Stimulated activated CD4-positive, alpha-beta T cell treated with anti-CD3 and anti-CD28 coated beads, Interleukin-1b, Interleukin-23, amount 100 ng/mL, for 24 hours (primary cell): ENCODE measurements at places on chromosomes 3 and 15.

GRCh38 chr15:80875568-80876347, 96.6 kb downstream of the CEMIP start:
- no peak for DNase-seq

DNA sequence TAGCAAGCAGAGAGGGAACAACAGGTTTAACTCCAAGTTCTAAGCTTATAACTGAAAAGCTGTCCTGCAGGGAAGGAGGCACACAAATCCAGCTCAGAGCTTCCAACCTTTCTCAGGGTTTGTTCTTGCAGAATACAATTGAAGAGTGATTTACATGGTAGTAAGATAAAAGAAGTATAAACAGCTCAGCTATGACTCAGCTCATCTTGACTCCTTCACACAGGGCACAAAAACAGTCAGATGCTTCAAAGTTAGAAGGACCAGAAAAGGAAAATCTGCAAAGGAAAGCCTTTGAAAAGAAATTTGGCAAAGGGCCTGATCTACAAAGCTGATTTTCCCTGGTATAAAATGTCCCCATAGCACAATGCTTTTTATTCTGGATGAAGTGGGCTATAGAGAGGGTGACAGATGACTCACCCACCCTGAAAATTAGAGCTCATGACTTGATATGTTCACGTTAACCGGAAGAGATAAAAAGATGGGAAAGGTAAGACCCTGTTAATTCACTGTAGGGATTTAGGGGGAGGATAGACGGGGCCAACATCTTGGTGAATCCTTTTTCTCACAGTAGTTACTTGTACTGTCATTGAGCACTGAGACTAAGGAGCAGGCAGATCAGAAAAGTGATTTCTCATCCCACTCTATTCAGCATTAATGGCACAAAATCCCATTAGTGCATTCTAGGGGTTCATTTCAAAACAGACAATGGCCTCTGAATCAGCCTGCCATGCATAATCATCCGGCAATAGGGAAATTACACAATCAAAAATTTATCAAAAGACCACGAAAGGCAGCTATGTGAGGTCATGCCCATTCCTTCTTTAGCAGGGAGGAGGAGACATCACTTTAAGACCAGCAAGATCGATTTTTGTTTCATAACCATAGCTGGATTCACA, 143.5 kb downstream of the GAP43 start:
- no peak for DNase-seq

GRCh38 chr3:156772588-156773206, 53.5 kb upstream of the LEKR1 start:
- no peak for DNase-seq

DNA sequence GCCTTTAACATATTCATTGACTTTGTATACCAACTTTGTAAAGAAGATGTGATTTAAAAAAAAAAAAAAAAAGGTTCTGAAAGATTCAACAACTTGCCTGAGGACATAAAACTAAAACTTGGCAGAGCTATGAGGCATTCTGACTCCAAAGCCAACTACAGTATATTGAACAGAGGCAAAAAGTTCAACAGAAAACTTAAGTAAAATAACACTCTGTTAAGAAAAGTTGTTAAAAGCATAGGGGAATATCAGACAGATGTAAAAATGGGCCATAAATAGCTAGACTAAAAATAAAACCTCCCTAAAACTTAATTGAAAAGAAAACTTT, 23.4 kb downstream of the GOLIM4 start:
- no peak for DNase-seq

DNA sequence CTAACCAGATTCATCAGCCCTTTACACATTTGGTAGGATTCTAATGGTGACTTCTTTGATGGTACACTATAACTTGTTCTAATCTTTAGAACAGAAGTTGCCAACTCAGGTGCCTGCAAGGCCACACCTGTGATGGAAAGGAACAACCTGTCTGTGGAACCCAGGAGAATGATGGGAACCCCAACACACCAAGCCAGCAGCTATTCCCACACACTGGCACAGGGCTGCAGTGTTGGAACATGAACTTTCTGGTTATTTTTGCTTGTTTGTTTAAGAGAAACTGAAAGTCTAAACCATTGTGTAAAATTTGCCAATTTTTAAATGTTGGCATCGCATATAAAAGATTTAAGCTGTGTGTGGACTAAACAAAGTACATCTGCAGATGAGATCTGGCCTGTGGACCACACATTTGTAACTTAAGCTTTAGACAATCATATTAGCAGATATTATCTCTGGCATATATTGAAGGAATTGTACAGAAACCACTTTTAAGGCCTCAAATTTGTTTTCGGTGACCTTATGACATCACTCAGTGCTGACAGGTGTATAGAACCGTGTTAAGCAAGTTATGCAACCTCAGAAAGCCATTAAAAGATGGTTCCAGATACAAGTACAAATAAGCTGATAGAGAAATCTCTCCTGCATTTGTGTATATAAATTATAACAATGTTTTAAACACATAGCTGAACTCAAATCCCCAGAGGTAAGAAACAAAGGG, 242.9 kb downstream of the SLC9A9 start:
- DNase-seq, result no peak

- DNase-seq, result no peak
Observed at GRCh38 chr15:79282371-79283251, at the start of gene ANKRD34C. Gene ANKRD34C, plus strand, starts transcription at chr15:79282722. Its CDS starts 10,563 bp downstream, at chr15:79293285.

DNA sequence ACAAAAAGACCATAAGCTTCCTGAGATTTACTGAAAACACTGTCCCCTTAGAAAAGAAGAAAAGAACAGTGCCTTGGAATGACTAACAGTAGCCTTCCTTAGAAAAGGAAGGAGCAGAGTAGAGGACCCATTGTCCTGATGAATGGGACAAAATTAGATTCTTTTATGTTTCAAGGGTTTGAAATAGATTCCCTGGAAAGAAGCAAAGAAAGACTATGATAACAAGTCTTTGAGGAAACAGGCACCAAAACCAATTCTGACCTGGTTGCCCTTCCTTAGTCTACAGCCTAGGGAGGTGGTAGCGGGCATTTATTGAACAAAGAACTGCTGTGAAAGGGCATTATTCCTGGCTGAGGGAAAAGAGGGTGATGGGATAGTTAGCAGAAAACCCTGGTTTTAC, 1024.8 kb downstream of the TBL1XR1 start:
- DNase-seq, result no peak

GRCh38 chr3:135927155-135927554, 38.4 kb upstream of the PPP2R3A start:
- DNase-seq, result no peak

- no peak for DNase-seq
Observed at GRCh38 chr15:65529762-65530317, 423 bp upstream of the HACD3 start.

DNA sequence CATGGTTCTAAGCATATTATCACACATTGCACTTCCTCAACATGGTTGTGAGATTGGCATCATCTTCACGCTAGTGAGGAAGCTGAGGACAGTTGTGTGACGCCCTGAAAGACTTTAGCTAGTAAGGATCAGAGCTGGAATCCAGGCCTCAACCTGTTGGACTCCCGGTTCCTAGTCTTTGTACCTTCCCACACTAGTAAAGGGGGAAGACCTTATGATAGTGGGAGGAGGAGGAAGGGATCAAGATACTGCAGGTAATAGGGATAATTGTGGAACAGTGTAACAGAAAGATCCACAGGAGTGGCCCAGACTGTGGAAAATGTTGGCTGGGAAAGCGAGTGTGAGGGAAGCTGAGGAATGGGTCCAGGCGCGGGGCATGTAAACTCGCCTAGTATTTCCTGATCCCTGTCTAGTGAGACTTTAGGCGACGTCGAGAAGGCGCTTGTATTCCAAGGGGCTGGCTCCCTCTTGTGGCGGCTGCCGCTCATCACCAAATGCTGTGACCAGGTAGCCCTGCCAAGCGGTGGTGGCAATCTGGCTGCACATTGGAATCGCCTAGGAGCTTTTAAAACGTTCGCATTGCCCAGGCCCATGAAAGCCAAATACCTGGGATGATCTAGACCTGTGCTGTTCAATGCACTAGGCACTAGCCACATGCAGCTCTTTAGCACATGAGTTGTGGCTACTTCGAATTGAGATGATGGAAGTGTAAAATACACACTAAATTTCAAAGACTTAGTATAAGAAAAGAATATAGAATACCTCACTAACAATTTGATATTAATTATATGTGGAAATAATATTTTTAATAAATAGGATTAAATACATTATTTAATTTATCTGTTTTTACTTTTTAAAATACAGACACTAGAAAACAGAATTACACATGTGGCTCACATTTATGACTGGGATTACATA, 38.8 kb upstream of the CLDN18 start:
- DNase-seq, result peak; percentile 26

GRCh38 chr3:69409831-69410230, 23.9 kb upstream of the FRMD4B start:
- no peak for DNase-seq

DNA sequence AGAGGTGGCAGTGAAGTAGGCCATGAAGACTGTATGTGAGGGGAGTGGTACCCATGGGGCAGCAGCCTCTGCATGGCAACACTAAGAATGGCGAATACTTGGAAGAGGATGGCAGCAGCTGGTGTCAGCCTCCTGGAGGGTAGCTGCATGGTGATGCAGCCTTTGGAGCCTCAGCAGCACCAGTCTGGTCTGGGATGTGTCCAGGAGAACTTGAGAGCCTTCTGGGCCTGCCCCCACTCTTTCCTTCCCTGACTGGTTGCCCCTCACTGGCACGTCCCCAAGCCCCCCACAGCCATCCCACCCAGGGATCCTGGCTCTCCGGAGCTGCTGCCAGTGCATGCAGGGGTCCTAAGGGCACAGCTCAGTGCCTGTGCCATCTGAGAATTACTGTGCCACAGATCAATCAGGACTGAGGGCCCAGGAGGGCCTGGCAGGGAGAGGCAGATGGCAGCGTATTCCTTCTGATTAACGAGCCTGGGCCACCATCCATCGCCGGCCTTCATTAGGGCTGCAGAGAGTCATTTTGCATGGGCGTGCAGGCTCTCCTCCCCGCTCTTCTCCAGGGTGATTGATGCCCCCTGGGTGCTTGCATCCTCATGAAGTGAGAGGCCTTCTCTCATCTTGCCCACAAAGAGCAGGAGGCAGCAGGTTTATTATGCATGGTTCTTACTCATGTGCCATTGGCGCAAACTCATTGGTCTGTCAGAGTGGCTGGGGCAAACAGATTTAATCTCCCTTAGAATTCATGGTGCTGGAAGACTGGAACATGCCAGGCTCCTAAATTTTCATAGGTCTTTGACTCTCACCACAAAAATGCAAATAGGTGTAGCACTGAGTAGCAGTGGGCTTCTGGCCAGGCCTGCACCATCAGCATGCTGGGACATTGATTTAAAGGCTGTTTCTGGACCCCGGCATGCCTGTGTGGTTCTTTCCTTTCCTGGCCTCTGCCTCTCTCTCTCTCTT, 116.8 kb downstream of the EPHB1 start:
- DNase-seq, result no peak

GRCh38 chr15:62979252-62979651, 63.3 kb upstream of the TPM1 start:
- no peak for DNase-seq

DNA sequence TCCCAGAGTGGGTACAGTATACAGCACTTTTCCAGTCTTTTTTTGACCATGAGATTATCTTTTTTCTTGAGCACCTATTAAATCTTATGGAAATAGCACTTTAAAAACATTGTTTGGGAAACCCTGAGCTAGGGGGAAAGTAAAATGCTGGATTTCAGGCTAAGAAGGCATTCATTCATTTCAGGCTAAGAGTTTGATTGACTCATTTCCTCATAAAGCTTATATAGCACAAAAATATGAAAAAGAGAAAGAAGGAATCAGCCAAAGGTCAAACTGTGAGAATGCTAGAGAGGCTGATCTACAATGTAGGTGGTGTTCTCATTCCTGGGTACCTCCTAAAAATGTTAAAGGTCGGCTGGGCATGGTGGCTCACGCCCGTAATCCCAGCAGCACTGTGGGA, 10.5 kb downstream of the TTC23 start:
- no peak for DNase-seq

DNA sequence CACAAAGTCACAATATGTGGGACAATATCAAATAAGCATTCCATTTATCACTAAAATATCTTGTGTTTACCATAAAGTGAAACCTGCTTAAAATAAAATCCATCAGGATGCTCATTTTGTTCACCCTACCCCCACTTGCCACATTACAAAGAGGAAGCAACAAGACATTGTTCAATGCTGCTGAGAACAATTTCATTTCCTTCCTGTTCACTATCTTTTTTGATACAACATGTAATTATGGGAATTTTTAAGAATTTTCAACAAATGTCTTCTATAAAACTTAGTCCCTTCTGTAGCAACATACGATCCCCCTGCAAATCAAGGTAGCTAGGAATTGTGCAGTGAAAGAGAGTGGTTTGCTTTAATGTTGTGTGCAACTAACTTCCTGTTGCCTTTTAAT, 34.9 kb upstream of the GPR160 start:
- no peak for DNase-seq

GRCh38 chr15:30870681-30871080, 33.0 kb upstream of the FAN1 start:
- DNase-seq, result no peak

DNA sequence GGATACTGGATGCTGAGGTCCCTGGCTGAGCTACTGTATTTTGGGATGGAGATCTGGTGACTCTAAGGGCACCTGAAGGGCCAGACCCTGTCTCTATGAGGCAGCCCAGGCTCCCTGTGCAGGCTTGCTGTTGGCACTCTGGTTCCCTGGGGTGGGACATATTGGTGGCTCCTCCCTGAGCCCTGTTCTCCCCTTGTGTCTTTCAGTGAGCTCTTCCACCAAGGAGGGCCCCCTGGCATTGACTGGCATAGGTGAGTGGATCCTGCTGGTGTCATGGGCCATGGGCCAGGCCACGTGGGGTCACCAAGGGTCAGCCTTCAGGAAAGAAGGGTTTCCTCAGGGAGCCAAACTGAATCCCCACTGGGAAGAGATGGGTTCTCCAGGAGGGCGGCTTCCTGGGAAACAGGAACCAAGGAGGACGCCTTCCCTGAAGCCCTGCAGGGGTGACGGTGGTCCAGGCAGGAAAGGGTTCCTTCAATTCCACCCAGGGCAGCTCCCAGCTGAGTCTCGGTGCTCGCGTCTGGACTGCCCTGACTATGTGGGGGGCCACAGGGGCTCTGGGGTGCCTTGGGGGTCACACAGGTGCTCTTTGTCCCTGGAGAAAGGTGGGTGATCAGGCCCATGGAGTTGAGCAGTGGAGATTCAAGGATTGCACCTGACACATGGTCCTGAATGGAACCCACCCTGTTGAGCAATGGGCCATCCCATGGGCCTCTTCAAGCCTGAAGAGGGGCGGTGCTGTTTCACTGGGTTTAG, 220.4 kb downstream of the SNRPN start:
- DNase-seq, result no peak

GRCh38 chr3:187957165-187957581, 196.8 kb upstream of the LPP start:
- DNase-seq, result no peak
